ENCODE measurements at places on chromosomes 4 and X. TPM values are rescaled to one million over a fixed set of nuclear protein-coding genes. Genes with fewer than 3 reads are reported as not detected.

DNA sequence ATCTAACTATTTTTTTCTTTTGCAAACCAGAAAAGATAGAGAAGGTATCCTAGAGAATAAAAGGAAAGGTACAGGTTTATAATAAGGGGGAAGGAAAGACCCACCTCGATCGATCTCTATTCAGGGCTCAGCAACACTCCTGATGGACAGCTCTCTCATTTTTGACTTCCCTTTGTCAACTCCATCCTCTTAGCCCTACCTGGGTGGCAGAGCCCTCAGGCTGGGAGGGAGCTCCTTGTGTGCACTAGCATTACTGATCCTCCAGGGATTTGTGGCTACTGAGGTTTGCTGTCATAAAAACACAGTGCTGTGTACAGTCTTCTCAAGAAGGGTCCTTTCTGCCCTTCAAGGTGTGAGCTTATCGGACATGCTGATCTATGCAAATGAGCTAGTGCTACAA is 111.0 kb downstream of the MID1 start:
- H3K27me3 ChIP-seq, result no peaks in the 10 kb centered on the region
- peaks cover 13% of the 10 kb centered on the region for H3K36me3 ChIP-seq
- peaks cover 30% of the 10 kb centered on the region for H3K4me1 ChIP-seq
- H3K4me3 ChIP-seq, result no peak overlapping the region
- H3K27ac ChIP-seq, result no peak overlapping the region
- no peak for DNase-seq

- no peaks in the 10 kb centered on the region for H3K27me3 ChIP-seq
- no peaks in the 10 kb centered on the region for H3K4me1 ChIP-seq
- no peak for DNase-seq
- H3K4me3 ChIP-seq, result no peak overlapping the region
- H3K27ac ChIP-seq, result no peak overlapping the region
- no peaks in the 10 kb centered on the region for H3K36me3 ChIP-seq
Measured at GRCh38 chrX:20333672-20334071, 67.0 kb upstream of the RPS6KA3 start.

- no peak overlapping the region for H3K27ac ChIP-seq
- no peak overlapping the region for H3K4me3 ChIP-seq
- DNase-seq, result no peak
- no peaks in the 10 kb centered on the region for H3K36me3 ChIP-seq
Measured at GRCh38 chr4:70544279-70544868, 26.0 kb downstream of the AMTN start.

- H3K27me3 ChIP-seq, result peaks cover 11% of the 10 kb centered on the region
- no peaks in the 10 kb centered on the region for H3K36me3 ChIP-seq
- H3K4me1 ChIP-seq, result no peaks in the 10 kb centered on the region
- H3K27ac ChIP-seq, result no peak overlapping the region
- H3K4me3 ChIP-seq, result no peak overlapping the region
Measured at GRCh38 chr4:47668810-47669408, 169.0 kb downstream of the CORIN start.

- no peak for DNase-seq
- peak overlapping the region; percentile 0 for H3K27ac ChIP-seq
- H3K27me3 ChIP-seq, result no peaks in the 10 kb centered on the region
- H3K4me1 ChIP-seq, result peaks cover 11% of the 10 kb centered on the region
- H3K36me3 ChIP-seq, result peaks cover 57% of the 10 kb centered on the region
- no peak overlapping the region for H3K4me3 ChIP-seq
Measured at GRCh38 chr4:186630128-186630527, 74.8 kb upstream of the MTNR1A start.

Gene SATL1
- 0.18 TPM for total RNA-seq

Gene RBM47
- 0.48 TPM for total RNA-seq

Gene TMPRSS11D
- not detected for total RNA-seq
